ENCODE measurements at places on chromosomes 12 and 14.

DNA sequence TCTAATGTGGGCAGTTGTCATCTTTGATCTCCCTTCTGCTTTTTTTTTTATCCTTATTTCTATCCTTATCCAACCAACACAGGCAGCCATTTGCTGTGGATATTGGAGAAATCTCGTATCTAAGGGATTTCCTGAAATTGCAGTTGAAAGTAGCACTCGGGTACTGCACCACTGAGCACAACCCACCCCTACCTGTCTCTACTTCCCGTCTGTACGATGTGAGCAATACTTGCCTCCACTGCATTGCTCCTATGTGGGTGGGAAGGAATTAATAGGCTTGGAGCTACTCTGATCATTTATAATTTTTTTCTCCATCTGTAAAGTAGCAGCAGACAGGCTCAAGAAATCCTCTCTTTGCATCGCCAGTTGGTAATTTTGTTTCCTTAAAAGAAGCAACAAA is 300.4 kb downstream of the SNAPC1 start:
- DNase-seq = no peak

GRCh38 chr14:104145826-104146601 is 7.6 kb downstream of the KIF26A start:
- no peak for DNase-seq

- DNase-seq = no peak
Measured at GRCh38 chr12:120759591-120760348, 34.1 kb downstream of the ACADS start.

DNA sequence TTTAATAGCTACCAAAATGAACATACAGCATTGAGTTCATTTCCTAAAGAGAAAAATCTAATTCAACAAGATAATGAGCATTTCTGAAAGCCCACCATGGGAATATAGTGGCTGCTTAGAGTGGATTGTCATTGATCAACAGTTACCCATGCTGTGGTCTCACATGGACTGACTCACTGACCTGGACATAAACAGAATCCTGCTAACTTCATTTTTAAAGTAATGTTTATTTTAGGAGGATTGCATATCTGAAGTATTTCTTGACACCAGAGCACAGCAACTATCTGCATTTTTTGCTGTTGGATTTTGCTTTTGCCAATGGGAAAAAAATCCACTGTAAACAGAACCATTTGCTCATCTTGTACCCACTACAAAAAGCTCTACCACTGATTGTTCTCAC is 71.7 kb downstream of the KCNC2 start:
- peak; percentile 7 for DNase-seq

GRCh38 chr12:97560350-97560749 is 97.7 kb downstream of the RMST start:
- DNase-seq = no peak

- DNase-seq = no peak
Measured at GRCh38 chr14:104363891-104364760, 215.4 kb upstream of the C14orf180 start.

- DNase-seq = no peak
Measured at GRCh38 chr14:95007921-95008320, 149.4 kb downstream of the DICER1 start.

GRCh38 chr14:87158283-87158682 is 834.7 kb downstream of the GALC start:
- DNase-seq = no peak

DNA sequence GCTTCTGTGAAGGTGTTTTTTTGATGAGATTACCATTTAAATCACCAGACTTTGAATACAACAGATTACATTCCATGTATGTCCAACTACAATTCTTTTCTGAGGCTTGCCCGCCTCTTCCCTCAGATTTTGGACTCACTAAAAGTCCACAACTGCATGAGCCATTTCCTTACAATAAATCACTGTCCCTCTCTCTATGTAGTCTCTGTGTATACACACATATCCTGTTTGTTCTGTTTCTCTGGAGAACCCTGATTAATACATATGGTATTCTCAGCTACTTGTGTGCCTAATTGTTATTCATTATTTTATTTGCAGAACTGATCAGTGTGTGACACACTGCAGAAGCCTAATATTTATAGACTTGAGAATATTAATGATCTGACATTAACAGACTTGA is 2.4 kb upstream of the MIPOL1 start:
- DNase-seq = no peak

GRCh38 chr12:75481013-75481705 is 604 bp downstream of the GLIPR1 start:
- DNase-seq = peak; percentile 46

- no peak for DNase-seq
Measured at GRCh38 chr12:42871816-42872215, 282.3 kb upstream of the PRICKLE1 start.

- DNase-seq = no peak
Measured at GRCh38 chr12:93634416-93634815, 42.8 kb upstream of the CRADD start.

- DNase-seq = no peak
Measured at GRCh38 chr14:89409961-89410360, 7.1 kb downstream of the FOXN3 start.

DNA sequence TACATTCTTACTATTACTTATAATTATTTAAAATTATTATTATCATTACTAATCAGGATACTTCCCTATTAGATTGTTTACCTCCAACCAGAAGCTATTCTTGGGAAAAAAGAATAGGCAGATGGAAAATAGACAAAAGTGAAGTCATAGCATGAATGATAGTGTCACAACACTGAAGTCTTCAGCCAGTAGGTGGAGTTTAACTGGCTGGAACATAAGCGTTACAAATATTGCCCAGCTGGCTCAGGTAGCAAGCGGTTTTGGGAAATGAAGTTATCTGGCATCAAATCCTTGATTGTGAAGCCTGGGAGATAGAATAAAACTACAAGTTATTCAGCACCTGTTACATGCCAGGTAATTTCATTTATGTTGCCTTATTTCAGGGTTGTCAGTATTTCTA is 762.9 kb downstream of the C12orf50 start:
- DNase-seq = no peak

GRCh38 chr12:110245369-110245772 is 35.7 kb upstream of the ATP2A2 start:
- peak; percentile 54 for DNase-seq

GRCh38 chr14:92938235-92938875 is 15.4 kb downstream of the CHGA start:
- DNase-seq = no peak

- DNase-seq = no peak
Measured at GRCh38 chr12:6018265-6018664, 73.2 kb upstream of the ANO2 start.

DNA sequence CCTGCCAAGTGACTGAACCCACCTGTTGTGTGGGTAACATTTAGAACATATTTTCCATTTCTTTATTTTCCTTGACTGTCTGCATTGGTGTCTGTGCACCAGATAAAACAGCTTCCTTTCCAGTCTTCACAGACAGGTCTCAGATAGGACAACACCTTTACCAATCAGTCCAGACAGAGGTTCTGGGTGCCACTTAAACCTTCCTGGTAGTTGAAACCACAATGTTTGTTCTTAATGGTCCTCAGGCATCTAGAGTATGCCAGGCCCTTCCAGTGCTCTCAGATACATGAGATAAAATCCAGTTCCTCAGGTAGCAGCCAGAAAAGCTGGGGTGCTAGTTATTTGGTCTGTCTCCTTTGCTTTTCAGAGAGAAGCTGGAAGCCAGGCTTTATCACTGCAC is 7.0 kb upstream of the CLEC2D start:
- DNase-seq = no peak

GRCh38 chr12:128339126-128339520 is 72.2 kb downstream of the TMEM132C start:
- DNase-seq = no peak

DNA sequence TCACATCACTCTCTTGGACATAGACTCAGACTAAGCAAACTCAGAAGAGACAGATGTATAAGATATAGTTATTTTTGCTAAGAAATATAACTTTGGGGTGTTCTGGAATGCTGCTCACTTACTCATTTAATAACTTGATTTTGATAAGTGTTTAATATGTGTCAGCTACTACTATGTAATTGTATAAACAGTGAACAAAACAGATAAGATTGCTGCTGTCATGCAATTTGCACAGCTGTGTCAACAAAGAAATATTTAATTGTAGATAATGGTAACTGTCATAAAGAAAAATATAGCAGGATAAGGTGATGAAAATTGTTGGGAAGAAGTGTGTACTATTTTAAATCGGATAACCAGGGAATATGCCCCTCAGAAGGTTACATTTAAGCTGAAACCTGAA is 84.1 kb upstream of the ZDHHC17 start:
- no peak for DNase-seq

GRCh38 chr12:110039085-110039807 is 9.1 kb downstream of the C12orf76 start:
- peak; percentile 88 for DNase-seq

DNA sequence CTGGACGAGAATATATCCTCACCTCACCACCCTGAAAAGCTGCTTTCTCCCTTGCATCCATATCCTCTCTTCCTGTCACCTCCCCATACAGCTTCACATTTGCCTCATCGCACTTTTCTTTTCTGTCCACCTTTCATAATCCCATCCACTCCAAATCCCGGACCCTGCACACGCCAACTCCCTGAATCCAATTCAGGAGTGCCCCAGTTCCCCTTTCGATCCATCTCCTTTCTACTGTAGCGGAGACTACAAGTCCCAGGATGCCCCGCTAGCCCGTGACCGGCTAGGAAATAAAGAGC is 2.5 kb downstream of the TMEM253 start:
- no peak for DNase-seq
